ENCODE measurements at places on chromosomes 3 and 15.

- no peak for DNase-seq
Measured at GRCh38 chr3:124846189-124846588, 41.0 kb downstream of the ITGB5 start.

DNA sequence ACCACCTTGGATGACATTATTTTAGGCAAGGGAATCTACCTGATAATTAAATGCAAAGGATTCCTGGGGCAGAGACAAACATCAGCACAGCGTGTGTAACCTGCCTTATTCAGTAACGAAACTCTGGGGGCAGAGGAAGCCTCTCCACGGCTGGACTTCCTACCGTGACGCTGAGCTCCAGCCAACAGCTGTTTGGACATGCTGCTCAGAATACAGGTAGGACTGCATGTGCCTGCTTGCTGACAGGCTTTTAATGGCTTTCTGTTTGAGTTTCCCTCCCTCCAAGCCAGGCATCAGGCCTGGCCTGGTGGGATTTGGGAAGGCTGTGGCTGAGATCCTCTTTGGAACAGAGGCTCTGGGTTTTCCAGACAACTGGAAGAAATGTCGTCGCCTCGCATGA, 150.6 kb downstream of the ADAMTS17 start:
- DNase-seq: no peak

DNA sequence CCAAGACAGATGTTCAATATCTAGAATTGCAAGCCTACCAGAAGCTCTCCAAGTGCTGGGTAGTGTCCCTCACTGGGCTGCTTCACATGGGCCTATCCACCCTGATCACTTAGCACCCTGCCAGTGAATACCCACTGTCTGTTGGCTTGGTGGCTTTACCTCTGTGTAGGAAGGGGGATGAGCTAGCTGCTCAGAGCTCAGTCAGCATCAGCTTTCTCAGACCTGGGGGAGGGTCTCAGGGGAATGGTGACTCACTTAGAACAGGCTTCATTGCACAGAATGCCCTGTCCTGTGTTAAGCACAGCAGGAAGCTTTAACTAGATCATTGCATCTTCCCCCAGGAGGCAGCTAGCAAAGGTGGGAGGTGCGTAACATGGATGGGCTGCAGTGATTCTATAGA, 209.8 kb downstream of the PDCD6IP start:
- no peak for DNase-seq

DNA sequence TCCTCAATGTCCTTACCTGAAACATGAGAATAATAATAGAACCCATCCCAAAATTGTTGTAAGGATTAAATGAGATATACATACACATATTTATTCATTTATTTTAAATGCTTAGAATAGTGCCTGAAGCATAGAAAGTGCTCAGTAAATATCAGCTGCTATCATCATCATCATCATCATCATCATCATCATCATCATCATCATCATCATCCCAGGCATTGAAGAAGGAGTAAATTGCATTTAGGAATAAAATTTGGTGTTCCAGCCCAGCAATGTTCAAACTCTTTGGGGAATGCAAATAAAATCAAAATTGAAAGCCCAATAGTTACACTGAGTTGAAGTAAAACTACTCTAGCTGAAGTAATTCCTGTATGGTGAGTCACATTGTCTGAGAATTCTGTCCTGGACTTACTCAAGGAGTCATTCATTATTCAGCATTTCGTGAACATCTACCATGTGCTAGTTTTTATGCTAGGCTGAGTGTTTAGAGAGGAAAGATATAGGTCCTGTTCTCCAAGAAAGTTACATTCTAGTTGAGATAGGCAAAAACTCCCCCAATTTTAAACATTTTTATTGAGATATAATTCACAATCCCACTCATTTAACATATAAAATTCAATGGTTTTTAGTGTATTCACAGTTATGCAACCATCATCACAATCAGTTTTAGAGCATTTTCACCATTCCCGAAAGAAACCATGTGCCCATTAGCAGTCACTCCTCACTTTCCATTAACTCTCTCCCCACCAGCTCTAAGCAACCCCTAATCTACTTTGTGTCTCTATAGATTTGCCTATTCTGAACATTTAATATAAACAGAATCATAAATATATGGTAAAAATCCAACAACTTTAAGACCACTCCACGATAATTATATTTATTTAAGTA, 107.2 kb downstream of the FRMD5 start:
- no peak for DNase-seq
